Activated T-helper 2 cell treated with anti-CD3 and anti-CD28 coated beads, Interferon-gamma antibody, Interleukin-2, Interleukin-4, amounts not matched to agents 10 μg/mL and 5 μg/mL and 100 μg/mL, durations not matched to agents 14 hours and 24 hours and 36 hours (primary cell): ENCODE measurements at places on chromosomes 3 and 15. TPM values are rescaled to one million over a fixed set of nuclear protein-coding genes. Genes with fewer than 3 reads are reported as not detected.

Gene UBXN7
- total RNA-seq = 64.4 and 67.8 TPM in 2 replicates

Gene HHLA2
- total RNA-seq = 0.51 and 0.66 TPM in 2 replicates

Gene PLS1
- total RNA-seq = 6.2 and 6.8 TPM in 2 replicates

Gene SLC35G2
- 7.3 and 7.7 TPM in 2 replicates for total RNA-seq

Gene CPN2
- not detected in 2 replicates for total RNA-seq

Gene ZFAND6
- total RNA-seq = 41.9 and 42.8 TPM in 2 replicates

Gene SLCO2A1
- total RNA-seq = not detected in 2 replicates

Gene GOLGA8Q
- 1.3 and 1.4 TPM in 2 replicates for total RNA-seq

Gene ERICH6
- total RNA-seq = 0.21 and 0.39 TPM in 2 replicates

Gene BCHE
- not detected in 2 replicates for total RNA-seq

Gene GOLGA6A
- total RNA-seq = not detected in 2 replicates

Gene LNP1
- total RNA-seq = 2.0 and 2.8 TPM in 2 replicates

Gene ZPLD1
- not detected in 2 replicates for total RNA-seq

Gene LRRFIP2
- 36.8 and 38.3 TPM in 2 replicates for total RNA-seq

Gene SPTBN5
- total RNA-seq = 0.41 and 0.90 TPM in 2 replicates

Gene LMAN1L
- total RNA-seq = 0.32 TPM in 1 of 2 replicates, not detected in the other

Gene ISLR2
- total RNA-seq = not detected in 2 replicates

Gene ERC2
- 0.09 and 0.32 TPM in 2 replicates for total RNA-seq

Gene TMEM207
- not detected in 2 replicates for total RNA-seq

Gene NRROS
- total RNA-seq = 51.4 and 53.2 TPM in 2 replicates

Gene SHC4
- total RNA-seq = 8.3 and 8.9 TPM in 2 replicates

Gene ZBED2
- total RNA-seq = 543 and 546 TPM in 2 replicates

Gene CILP
- total RNA-seq = 0.05 TPM in 1 of 2 replicates, not detected in the other

Gene EXD1
- total RNA-seq = not detected in 2 replicates

Gene MORC1
- total RNA-seq = not detected in 2 replicates

Gene SLC28A1
- total RNA-seq = not detected in 2 replicates

Gene EPHB1
- 0.71 and 1.5 TPM in 2 replicates for total RNA-seq

Gene MESP1
- total RNA-seq = 7.1 and 7.5 TPM in 2 replicates

Gene GP9
- total RNA-seq = not detected in 2 replicates

Gene DGKG
- 0.05 TPM in 2 replicates for total RNA-seq

Gene PLXND1
- 1.3 and 2.7 TPM in 2 replicates for total RNA-seq

Gene CFAP161
- total RNA-seq = not detected in 2 replicates

Gene RYR3
- 0.05 TPM in 1 of 2 replicates, not detected in the other for total RNA-seq

Gene HLTF
- total RNA-seq = 20.8 and 23.9 TPM in 2 replicates

Gene TLR9
- total RNA-seq = 0.32 and 0.50 TPM in 2 replicates

Gene AGBL1
- 0.14 and 0.18 TPM in 2 replicates for total RNA-seq

Gene GPR160
- 7.7 and 9.6 TPM in 2 replicates for total RNA-seq

Gene CLSTN2
- total RNA-seq = not detected in 2 replicates

Gene OIP5
- total RNA-seq = 13.7 and 16.1 TPM in 2 replicates

Gene GHRL
- 0.98 and 2.1 TPM in 2 replicates for total RNA-seq

Gene TIPARP
- total RNA-seq = 22.1 and 22.8 TPM in 2 replicates

Gene TMC3
- not detected in 2 replicates for total RNA-seq

Gene DZIP3
- 4.9 and 6.4 TPM in 2 replicates for total RNA-seq

Gene PGBD4
- total RNA-seq = 3.4 and 3.7 TPM in 2 replicates

Gene CPNE4
- total RNA-seq = not detected in 2 replicates
